ENCODE measurements at places on chromosomes 1 and 21. TPM values are rescaled to one million over a fixed set of nuclear protein-coding genes. Genes with fewer than 3 reads are reported as not detected.
A peak's percentile ranks its signal among the peaks of the same experiment; 100 is the strongest.

MARK1 gene
- 2.1 TPM for total RNA-seq

SPATA1 gene
- 1.7 TPM for total RNA-seq

FAM177B gene
- total RNA-seq = not detected

DYRK1A gene
- 64.1 TPM for total RNA-seq

GJB4 gene
- not detected for total RNA-seq

EFNA4 gene
- total RNA-seq = 3.8 TPM

TFF1 gene
- not detected for total RNA-seq

F5 gene
- total RNA-seq = 0.26 TPM

THEM5 gene
- not detected for total RNA-seq

OR2T29 gene
- not detected for total RNA-seq

DNA sequence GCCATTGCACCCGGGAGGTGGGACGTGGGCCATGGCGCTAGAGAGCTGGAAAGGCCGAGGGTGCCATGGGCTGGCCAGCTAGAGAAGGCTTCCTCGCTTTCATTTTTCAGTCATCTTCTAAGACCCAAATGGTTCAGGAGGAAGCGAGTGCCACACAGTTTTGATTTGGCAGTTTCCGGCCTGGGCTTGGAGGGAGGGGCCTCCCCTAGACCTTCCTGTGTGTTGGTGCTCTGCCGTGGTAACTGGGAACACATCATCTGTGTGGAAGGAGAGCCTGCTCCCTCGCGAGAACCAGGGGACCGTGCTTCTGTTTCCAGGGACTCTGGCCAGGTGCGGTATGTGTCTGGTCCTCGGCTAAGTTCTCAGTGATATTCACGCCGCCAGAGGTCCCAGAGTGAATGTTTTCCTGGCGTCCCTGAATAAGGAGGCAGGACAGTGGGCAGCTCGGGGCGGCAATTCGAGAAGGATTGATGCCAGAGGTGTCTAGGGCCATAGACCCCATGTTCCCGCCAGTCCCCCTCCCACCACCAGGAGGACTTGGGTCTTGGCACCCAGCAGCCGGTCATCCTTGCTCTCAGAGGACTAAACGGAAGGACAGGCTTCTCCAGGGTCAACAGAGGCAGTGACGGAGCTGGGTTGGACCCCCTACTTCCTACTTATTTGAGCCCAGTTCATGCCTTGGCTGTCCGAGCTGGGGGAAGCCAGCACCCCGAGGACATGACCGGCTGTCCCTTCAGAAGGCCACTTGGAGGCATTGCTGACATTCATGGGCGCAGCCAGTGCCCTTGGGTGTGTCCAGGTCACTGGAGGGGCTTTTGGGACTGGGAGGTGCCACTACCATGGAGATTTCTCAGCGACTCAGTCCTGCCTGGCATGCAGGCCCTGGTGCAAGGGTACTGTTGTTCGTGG is 2.7 kb upstream of the NPHP4 start:
- DNase-seq = no peak

DNA sequence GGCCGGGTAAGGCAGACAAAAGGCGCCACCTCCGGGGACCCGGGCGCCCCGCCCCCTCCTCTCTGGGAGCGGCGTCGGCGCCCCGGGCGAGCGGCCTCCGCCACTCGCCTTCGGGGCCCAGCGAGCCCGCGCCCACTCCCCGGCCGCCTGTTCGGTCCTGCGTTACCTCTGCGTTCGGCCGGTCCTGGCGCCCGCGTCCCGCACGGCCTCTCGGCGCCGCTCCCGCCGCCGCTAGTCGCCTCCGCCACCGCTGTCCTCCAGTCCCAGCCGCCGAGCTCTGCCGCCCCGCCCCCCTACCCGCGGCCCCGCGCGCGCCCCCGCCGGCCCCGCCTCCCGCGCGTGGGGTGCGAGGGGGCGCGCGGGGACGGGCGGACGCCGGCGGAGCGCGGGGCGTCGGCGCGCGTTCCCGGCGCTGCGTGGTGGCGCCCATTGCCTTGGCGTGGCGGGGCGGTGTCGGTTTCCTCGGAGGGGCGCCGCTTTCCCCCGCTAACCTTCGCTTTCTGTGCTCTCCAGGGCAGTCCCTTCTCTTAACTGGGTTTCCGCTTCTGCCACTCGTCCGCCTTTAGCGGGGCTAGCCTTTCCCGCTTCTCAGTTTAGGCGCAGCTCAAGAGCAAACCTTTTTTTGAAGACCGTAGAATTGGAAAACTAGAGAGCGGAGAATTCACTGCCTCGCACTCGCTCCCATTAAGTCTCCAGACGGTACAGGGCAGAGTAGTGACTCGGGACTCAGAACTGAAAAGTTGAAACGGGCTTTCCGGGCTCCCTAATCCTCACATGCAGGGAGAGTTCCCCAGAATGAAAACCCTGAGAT is at the start of gene HP1BP3:
Gene HP1BP3, minus strand, starts transcription at position 279 of the 811 bp plus-strand sequence. CDS start 6,867 bp downstream, outside the sequence.
- DNase-seq = peak; percentile 68

GRCh38 chr1:9894115-9894514 is 16.0 kb downstream of the CTNNBIP1 start:
- DNase-seq = no peak

DNA sequence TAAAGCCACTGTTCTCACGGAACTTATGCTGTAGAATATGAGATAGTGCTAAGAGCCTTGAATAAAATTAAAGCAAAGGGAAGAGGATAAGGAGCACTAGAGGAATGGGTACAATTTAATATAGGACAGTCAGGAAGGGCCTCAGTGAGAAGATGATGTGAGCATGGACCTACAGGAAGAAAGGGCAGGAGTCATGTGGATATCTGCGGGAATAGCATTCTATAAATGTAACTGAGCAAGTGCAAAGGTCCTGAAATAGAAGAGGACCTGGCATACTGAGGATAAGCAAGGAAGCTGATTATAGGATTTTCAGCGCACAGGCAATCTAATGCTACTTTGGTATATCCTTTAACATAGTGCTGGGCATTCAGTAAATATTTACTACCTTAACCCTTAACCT is 12.6 kb upstream of the BCAS2 start:
- no peak for DNase-seq

- peak; percentile 73 for DNase-seq
These were observed 32.3 kb downstream of the RCAN1 start for GRCh38 chr21:34582506-34583150.

DNA sequence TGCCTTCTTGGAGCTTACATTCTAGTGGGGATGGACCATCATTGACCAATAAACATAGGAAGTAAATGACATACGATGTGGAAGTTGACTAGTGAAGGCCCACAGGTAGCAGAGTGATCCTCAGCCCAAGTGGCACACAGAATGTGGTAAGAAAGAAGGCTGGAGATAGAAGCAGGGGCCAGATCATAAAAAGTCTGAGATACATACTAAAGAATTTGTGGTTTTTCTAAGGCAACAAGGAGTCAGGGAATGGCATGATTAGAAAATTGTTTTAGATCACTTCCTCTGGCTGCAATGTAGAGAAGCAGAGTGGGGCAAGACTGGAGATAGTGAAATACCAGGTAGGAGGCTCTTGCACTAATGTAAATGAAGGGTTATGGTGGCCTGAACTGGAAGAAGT is 154.0 kb downstream of the VPS13D start:
- peak; percentile 58 for DNase-seq

DNA sequence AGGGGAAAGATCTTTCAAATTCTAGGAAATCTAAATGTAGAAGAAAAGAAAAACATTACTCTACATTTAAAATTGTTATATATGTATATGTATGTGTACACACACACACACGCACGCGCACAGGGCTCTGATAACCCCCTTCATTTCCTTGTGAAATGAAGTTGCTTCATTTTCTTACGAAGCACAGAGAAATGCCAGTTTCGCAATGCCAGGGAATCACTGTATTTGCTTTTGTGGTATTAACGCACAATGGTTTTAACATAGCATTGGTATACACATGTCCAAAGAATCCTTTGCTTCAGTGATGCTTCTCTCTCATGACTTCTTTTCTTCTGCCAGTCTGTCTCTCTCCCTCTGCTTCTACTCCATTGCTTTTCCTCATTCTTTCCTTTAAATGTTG is 8.4 kb upstream of the DDAH1 start:
- peak; percentile 91 for DNase-seq

DNA sequence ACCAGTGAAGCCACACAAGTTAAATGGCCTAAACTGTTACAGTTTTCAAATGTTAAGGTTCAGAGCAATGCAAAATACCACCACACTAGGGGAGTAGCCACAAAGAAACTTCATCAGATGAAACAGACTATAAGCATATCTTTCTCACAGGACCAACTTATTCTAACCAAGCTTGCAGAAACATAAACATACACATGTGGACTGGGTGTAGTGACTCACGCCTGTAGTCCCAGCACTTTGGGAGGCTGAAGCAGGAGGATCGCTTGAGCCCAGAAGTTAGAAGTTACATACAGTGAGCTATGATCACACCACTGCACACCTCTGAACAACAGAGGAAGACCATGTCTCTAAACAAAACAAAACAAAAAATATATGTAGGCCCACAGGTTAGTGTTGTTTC is 17.3 kb downstream of the WDR47 start:
- DNase-seq = peak; percentile 13

DNA sequence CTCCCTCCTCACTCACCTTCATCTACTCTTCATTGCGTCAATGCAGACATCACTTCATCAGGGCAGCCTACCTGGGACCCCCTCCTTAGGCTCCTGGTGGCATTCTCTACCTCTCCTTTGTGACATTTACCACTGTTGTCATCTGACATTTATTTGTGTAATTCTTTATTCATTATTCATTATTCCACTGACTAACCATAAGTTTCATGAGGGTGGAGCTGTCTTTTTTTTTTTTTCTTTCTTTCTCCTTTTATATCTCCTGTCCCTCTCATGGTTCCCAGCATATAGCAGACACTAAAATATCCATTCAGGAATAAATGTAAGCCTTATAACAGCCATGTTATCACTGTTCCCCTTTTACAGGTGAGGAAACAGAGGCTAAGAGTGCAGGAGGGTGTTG is 126.8 kb downstream of the KAZN start:
- no peak for DNase-seq

- DNase-seq = no peak
These were observed 428.8 kb downstream of the SMYD3 start for GRCh38 chr1:246078126-246078887.

GRCh38 chr1:195113471-195113870 is 1494.8 kb downstream of the KCNT2 start:
- DNase-seq = peak; percentile 23

DNA sequence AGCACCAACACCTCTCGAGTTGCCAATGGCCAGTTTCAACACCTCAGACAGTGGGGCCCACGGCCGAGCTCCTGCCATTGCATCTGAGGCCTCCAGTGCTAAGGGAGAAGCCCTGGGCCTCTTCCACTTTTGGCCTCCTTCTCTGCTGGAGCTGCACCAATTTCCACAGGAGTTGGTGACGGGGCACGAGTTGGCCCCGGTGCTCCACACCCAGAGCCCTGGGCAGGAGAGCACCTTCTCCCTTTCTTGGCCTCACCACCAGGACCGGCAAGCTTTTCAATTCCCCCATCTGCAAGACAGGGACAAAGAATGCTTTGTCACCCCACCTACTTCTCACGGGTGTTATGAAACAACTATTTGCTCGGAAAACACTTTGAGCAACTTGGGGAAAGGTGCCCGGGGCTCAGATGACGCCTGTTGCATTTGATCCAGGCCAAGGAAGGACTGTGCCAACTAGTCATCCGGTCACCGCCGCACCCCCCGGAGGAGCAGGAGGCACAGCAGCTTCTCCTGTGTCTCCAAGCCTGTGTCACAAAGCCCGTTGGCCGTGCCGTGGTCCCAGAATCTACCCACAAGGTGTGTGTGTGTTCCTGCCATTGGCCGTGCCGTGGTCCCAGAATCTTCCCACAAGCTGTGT is 55.2 kb downstream of the TOMM20 start:
- DNase-seq = peak; percentile 31

GRCh38 chr1:1543706-1544099 is 3.3 kb upstream of the TMEM240 start:
- DNase-seq = no peak

- DNase-seq = no peak
These were observed 95.6 kb upstream of the GPR52 start for GRCh38 chr1:174352117-174352516.

- DNase-seq = no peak
These were observed 65.5 kb downstream of the SYT14 start for GRCh38 chr1:210003501-210003900.

- no peak for DNase-seq
These were observed 229.2 kb downstream of the TTLL7 start for GRCh38 chr1:83769594-83770318.

- no peak for DNase-seq
These were observed 57.8 kb downstream of the KCNJ15 start for GRCh38 chr21:38314558-38314957.

GRCh38 chr1:85554630-85555327 is 25.8 kb upstream of the CCN1 start:
- DNase-seq = peak; percentile 58

DNA sequence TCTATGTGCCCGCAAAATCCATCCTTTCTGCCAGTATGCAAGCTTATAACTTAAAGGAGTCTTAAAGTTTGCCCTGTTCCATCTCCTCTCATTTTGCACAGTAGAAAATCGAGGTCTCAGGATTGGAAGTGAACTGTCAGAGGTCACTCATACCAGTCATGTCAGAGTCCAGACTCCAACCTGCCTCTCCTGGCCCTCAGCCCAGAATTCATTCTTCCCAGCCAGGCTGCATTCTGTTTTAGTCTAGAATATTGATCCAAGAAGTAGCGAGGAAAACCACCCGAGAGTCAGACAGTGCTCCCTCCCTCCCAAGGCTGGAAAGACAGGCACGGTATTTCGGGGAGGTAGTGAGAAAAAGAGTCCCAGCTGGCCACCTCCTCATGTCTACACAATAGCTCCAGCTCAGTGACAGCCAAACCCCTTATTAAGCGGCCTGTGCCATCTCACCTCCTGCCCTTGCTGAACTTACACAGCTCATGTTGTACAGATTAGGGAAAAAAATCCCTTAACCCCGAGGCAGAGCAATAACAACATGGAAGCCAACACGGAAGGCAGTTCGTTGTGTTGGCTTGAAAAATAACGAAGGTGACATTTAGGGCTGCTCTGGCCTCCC is 89.4 kb downstream of the OMA1 start:
- peak; percentile 19 for DNase-seq

GRCh38 chr1:197976368-197976767 is 59.2 kb downstream of the LHX9 start:
- DNase-seq = no peak
